ENCODE measurements at places on chromosomes 16 and 17. TPM values are rescaled to one million over a fixed set of nuclear protein-coding genes. Genes with fewer than 3 reads are reported as not detected.

DNA sequence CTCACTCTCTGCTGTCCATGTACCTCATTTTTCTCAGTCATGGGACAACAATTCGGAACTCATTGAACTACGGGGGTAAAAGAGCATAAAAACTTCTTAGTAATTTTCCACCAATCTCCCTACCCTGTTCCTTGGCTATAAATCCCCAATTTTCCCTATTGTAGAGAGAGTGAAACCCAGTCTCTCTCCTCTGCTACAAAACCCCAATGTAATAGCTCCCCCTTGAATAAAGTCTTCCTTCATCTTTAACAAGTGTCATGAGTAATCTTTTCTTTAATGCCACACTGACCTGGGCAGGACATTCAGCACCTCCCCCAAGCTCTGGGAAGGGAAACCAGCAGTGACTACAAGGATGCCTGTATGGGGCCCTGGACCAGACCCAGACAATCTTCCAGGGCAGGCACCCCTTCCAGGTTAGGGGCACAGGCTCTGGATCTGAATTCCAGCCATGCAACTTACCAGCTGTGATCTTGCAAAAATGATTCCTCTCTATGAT lies 10.2 kb upstream of the EIF1 start:
- DNase-seq = no peak

DNA sequence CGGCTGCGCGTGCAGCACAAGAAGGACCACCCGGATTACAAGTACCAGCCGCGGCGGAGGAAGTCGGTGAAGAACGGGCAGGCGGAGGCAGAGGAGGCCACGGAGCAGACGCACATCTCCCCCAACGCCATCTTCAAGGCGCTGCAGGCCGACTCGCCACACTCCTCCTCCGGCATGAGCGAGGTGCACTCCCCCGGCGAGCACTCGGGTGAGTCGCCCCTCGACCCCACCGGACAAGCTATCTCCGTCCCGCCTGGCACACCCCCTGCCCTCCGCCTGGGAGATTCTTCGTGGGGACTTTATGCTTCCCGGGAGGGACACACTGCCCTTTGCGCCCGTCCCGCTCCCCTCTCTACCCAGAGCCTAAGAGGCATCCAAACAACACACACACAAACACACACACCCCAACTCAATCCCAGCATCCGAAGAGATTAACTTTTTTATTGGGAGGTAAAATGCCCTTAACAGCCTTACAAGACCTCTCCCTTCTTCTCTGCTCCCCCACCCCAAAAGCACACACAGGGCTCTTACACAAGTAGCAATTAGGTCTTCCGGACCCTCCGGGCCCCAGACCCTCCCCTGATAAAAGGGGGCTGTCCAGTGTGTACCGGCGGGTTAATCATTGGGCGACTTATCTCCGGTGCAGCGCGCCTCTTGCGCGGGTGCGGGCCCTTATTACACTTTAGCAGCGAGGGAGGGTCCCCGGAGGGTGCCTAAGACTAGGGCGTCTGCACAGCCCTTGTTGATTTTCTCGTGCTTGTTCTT lies 2.1 kb downstream of the SOX9 start:
- DNase-seq = no peak

DNA sequence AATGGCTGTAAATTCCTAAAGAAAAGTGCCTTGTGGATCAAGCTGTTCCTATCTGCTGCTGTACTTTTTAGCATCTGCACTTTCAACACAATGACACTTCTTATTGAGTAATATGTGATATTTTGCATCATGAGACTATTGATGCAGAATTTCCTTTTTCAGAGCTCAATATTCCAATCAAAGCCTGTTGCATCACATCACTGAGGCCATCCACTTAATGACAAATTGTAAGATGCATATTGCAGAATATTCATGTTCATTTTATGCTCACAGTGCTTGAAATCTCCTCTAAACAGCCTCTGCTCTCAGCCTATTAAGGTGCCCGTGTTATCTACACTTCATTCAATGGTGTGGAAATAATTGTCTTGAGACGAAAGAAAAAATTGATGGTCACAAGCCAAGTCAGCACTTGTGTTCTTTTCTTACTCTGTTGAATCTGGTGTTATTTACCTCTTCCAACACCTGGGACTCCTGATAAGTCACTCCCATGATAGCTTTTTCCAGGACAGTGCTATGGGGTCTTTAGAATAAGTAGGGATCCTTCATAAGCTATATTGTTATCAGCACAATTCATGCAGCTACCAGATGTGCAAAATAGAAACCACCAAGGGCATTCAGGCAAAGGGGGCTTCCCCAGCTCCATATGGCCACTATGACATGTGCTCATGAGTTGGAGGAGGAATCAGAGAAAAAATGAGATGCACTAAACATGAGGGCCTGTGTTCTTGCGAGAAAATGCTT lies 9.3 kb upstream of the SKAP1 start:
- DNase-seq = no peak

- no peak for DNase-seq
Observed at GRCh38 chr17:1640329-1641064, 5.0 kb downstream of the SCARF1 start.

OR2C1 gene
- polyA plus RNA-seq = 0.50 TPM

DNA sequence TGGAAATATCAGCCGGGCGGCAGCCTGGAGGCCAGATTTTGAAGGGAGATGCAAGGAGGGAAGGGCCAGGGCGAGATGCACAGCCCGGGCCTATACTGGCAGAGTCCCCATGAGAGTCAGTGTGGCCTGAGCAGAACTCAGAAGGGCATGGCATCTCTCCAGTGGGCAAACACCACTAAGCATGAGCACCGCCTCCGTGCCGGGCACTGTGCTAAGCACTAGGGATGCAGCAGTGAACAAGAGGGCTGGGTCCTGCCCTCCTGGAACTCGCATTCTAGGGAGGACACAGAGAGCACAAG lies 33.5 kb downstream of the TK2 start:
- DNase-seq = no peak

OTOP2 gene
- not detected for polyA plus RNA-seq

DNA sequence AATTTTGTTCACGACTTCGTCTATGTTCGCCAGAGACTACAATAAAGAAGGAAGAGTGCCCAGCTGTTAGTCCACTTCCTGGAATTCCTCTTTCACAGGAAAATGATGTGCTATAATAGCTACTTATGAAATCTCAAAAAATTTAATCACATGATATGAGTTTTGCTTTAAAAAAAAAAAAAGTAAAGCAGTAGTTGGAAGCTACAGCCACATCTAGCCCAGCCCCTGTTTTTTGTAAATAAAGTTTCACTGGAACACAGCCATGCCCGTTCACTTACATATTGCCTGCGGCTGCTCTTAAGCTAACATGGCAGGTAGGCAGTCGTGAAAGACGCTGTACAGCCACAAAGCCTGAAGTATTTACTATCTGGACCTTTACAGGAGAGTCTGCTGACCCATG lies 15.3 kb downstream of the VPS53 start:
- no peak for DNase-seq

DNA sequence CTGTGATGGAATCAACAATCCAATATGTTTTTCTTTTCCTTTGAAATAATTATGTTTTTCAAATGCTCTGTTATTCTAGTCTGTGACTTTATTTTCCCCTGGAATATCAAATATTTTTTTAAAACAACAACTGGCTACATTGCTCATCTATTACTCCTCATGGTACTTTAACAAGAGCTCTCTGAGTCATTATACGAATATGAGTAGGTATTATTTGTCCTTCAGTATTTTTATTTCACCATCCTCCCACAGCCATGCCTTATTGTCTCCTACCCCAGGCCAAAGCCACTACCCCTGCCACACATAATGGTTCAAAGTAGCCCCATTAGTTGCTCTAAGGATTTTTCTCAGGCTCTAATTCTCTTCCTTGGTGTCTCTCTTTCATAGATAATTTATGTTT lies 1572.3 kb downstream of the CDH8 start:
- no peak for DNase-seq

DNA sequence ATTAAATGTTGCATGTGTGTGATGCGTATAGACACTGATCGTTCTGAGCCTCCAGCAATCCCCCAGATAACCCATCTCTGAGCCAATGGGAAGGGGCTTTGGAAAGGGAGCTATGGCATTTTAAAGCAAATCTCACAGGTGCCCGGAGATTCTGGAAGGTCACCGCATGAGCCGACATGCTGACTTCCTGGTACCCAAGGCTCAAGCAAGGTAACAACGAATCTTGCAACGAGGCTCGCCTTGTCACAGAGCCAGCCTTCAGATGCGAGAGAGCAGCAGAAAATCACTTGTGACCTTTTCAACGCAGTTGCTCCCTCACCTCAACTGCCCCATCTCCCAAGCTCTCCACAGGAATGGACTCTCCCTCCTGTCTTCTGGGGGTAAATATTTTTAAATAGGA lies 154.8 kb upstream of the CDH5 start:
- no peak for DNase-seq

- DNase-seq = no peak
Observed at GRCh38 chr16:56994311-56994710, 5.0 kb downstream of the NLRC5 start.

HMOX2 gene
- polyA plus RNA-seq = 39.5 TPM

- peak; percentile 82 for DNase-seq
Observed at GRCh38 chr17:38557836-38558727, 47.7 kb downstream of the SRCIN1 start.

MRPL28 gene
- 49.0 TPM for polyA plus RNA-seq

SLFN12L gene
- 28.0 TPM for polyA plus RNA-seq

DNA sequence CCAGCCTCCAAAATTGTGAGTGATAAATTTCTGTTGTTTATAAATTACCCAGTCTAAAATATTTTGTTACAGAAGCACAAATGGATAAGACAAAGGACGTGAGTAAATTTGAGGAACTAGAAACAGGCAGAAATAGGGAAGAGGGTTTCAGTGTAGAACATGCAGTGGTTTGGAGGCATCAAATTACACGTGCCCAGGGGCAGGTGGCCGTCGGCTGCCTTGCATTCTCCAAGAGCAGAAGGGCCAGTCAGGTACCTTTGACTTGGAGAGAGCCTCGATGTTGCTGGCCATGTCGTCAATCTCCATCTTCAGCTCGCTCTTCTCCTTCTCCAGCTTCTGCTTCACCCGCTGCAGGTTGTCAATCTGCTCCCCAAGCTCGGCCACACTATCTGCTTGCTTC lies 54.3 kb downstream of the MYH13 start:
- no peak for DNase-seq

GRCh38 chr17:40364906-40365305 lies 369 bp upstream of the GJD3 start:
- no peak for DNase-seq

CLEC18A gene
- 1.4 TPM for polyA plus RNA-seq

GRCh38 chr17:9842057-9842758 lies 16.5 kb downstream of the GLP2R start:
- peak; percentile 56 for DNase-seq

TBC1D3H gene
- not detected for polyA plus RNA-seq

DNA sequence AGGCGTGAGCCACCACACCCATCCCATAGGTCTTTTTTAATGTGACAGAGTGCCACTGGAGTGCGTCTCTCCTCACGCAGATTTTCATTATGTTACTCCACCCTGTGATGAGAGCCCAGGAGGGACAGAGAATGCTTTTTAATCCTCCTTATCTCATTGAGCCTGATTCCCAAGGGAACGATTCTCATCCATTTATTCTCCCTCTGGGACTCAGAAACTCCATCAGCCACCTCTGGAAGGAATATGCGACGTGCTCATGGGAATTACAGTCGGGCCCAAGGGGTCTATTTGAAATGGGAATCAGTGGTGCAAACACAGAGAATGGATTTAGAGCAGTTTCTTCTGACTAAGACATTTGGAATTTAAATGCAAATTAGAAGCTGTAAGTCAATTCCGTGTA lies 155.9 kb upstream of the HSBP1 start:
- DNase-seq = no peak

FOXK2 gene
- polyA plus RNA-seq = 34.8 TPM

OR4D1 gene
- polyA plus RNA-seq = not detected

GRCh38 chr17:37097154-37097553 lies 148.4 kb downstream of the AATF start:
- DNase-seq = no peak

DNA sequence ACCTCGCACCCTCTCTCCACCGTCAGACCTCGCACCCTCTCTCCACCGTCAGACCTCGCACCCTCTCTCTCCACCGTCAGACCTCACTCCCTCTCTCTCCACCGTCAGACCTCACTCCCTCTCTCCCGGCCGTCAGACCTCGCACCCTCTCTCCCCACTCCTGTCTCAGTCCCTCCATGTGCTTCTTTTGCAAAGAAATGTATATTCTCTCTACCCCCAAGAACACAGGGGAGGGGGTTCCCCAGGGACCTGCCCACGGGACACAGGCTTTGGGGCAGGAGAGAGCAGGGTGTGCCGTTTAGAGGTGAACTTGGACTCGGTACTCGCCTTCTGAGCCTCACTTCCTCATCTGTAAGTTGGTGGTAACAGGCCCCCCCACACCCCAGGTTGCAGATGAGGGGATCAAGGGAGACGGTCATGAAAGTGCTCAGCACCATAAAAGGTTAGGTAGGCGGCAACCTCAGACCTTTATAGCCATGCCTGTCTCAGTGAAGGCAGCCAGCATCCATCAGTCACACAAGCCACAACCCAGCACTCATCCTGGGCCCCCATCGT lies 63.7 kb downstream of the RPH3AL start:
- no peak for DNase-seq

CMTM2 gene
- 1.1 TPM for polyA plus RNA-seq

GRCh38 chr16:72859581-72859980 lies 188.3 kb downstream of the ZFHX3 start:
- DNase-seq = no peak

CBFA2T3 gene
- 3.6 TPM for polyA plus RNA-seq

- no peak for DNase-seq
Observed at GRCh38 chr17:73371285-73371684, 59.5 kb upstream of the CDC42EP4 start.

- no peak for DNase-seq
Observed at GRCh38 chr17:77208217-77208808, 67.5 kb downstream of the SEC14L1 start.

DNA sequence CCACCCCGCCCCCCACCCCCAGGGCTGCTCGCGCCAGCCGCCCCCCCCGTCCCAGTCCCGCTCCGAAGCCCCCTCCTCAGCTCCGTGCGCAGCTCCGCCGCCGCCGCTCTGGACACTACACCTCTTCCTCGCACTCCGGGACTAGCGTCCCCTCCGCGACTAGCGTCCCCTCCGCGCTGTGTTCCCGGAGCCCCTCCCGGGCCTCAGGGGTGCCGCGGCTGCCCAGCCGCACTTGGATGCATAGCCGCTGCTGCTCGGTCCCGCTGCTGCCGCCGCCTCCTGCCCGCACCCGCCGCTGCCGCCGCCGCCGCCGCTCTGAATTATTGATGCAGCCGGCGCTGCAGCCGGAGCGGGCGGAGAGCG lies at the start of gene CBLN1:
Gene CBLN1 (minus strand): TSS at position 359 of the 363 bp plus-strand sequence. CDS start 373 bp downstream, outside the sequence.
- DNase-seq = no peak

GRCh38 chr17:76199469-76199868 lies 40.8 kb downstream of the RNF157 start:
- no peak for DNase-seq

DNA sequence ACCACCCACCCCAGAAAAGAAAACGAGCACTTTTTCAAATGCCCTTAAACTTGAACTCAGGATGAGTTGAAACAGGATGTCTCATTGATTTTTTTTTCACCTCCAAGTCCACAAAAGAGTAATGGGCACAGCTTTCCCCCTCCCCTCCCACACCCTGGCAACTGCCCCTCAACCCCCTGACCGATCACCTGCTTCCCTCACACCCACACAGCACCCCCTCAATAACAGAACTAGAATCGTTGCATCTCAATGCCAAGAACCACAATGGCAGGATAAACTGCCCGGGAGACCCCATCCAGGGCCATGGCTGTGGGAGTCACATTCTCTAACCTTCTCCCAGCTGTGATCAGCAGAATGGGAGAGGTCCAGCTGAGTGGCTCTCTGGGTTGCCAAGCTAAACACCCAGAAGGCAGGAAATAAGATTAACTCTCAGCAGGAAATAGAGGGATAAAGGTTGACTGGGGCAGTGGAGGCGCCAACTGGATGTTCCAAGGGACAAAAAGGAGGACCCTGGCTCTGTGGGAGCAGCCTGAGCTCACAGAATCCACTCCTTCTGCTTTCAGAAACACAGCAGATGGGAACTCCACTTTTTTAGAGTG lies 128.0 kb upstream of the SDK2 start:
- no peak for DNase-seq

EZH1 gene
- 37.1 TPM for polyA plus RNA-seq

Data from right lung (tissue), 10 donors.